Body of pancreas (tissue), 4 donors: ENCODE measurements at places on chromosomes 11 and 22. TPM values are rescaled to one million over a fixed set of nuclear protein-coding genes. Genes with fewer than 3 reads are reported as not detected.

Gene RAG1
- 0.52 TPM for total RNA-seq

Gene OR51Q1
- not detected for total RNA-seq

Gene SLC22A6
- not detected for total RNA-seq

Gene USP2
- total RNA-seq, result 19.4 TPM

Gene C22orf42
- total RNA-seq, result 1.6 TPM

Gene HTATIP2
- 37.1 TPM for total RNA-seq

Gene NUDT8
- total RNA-seq, result 11.5 TPM

Gene RTN4R
- 0.66 TPM for total RNA-seq

Gene OSBPL5
- 62.0 TPM for total RNA-seq

Gene SCGB1C1
- not detected for total RNA-seq

Gene RFPL1
- total RNA-seq, result not detected

Gene NXPE2
- total RNA-seq, result not detected

Gene LMNTD2
- 12.9 TPM for total RNA-seq

Gene OR52R1
- total RNA-seq, result not detected

Gene CPSF7
- total RNA-seq, result 44.5 TPM

Gene MPZL2
- total RNA-seq, result 48.5 TPM

Gene CCDC157
- 10.5 TPM for total RNA-seq

Gene KRTAP5-2
- not detected for total RNA-seq

Gene IL18
- total RNA-seq, result 22.8 TPM

Gene PNPLA5
- total RNA-seq, result not detected

Gene MRGPRX4
- total RNA-seq, result not detected

Gene TIMP3
- 149 TPM for total RNA-seq

Gene MRGPRX3
- not detected for total RNA-seq

Gene TRPC6
- 0.52 TPM for total RNA-seq

Gene OR52B6
- not detected for total RNA-seq

Gene APLNR
- 0.66 TPM for total RNA-seq

Gene PHLDA2
- not detected for total RNA-seq

Gene PATE4
- total RNA-seq, result not detected

Gene FAM181B
- 5.9 TPM for total RNA-seq

Gene ANKRD13D
- 39.6 TPM for total RNA-seq

Gene ISX
- not detected for total RNA-seq

Gene STARD10
- 122 TPM for total RNA-seq

Gene SCUBE2
- total RNA-seq, result 6.6 TPM

Gene RAPSN
- total RNA-seq, result not detected

Gene VWCE
- 4.3 TPM for total RNA-seq

Gene YPEL4
- not detected for total RNA-seq

Gene LRFN4
- total RNA-seq, result 3.0 TPM

Gene OR8G1
- total RNA-seq, result not detected

Gene OPCML
- total RNA-seq, result under 0.01 TPM

Gene SOX10
- total RNA-seq, result not detected

Gene ZNF214
- 4.3 TPM for total RNA-seq

Gene ARHGAP20
- 0.52 TPM for total RNA-seq

Gene KCTD14
- total RNA-seq, result 7.6 TPM

Gene IGSF22
- not detected for total RNA-seq
